ENCODE measurements at places on chromosomes 13 and 19. TPM values are rescaled to one million over a fixed set of nuclear protein-coding genes. Genes with fewer than 3 reads are reported as not detected.

DNA sequence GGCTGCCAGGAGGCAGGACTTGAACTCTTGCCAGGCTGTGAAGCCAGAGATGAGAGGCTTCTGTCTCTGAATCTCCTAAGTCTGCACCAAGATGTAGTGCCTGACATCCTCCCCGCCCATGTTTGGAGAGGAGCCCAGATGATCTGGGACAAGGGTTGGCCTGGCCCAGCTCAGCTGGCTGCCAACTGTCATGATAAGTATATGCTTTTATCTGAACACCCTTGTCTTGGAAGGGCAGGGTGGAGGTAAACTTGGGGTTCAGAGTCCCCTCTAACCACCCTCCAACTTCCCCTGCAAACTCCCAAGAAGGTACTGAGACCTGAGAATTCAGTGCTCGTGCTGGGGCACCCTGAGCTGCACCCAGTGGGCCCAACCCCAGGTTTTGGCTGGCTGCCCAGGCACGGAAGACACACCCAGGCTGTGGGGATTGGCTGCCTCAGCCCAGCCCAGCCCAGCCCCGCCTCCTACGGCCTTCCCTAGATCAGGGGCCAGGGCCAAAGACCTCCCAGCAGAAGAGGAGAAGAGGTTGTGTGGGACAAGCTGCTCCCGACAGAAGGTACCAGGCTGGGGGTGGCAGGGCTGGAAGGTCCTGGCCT lies at the start of gene CYP4F12:
Gene CYP4F12 (plus strand): TSS at position 508 of the 596 bp plus-strand sequence. CDS start 443 bp downstream, outside the sequence.
- DNase-seq, result peak; percentile 91

GRCh38 chr19:1770866-1771576 lies 17.7 kb downstream of the ONECUT3 start:
- DNase-seq, result no peak

Gene OSCAR
- total RNA-seq, result 0.36 TPM

GRCh38 chr19:756236-756635 lies 5.3 kb downstream of the MISP start:
- DNase-seq, result no peak

Gene ZNF581
- 6.2 TPM for total RNA-seq

Measured in heart left ventricle (tissue), 16 donors.